GM13976 (cell line): ENCODE measurements at places on chromosomes 7 and 10.

- no peak for DNase-seq
Observed at GRCh38 chr7:41880107-41880506, 177.2 kb upstream of the INHBA start.

DNA sequence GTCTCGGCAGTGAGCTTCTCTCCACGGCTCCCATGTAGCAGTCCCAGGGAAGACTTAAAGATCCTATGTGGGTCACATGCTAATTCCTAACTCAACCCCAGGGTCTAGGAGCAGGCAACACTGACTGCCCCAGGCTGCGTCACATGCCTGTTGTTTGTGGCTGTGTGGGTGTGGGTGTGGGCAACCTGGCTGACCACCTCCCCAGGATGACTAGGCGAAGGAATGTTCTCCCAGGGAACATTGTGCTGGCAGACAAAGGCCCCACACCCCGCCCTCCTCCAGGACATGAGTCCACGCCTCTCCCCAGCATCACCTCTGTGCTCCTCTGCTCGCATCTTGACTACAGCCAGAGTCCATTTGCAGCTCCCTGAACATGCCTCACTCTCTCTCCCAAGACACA is 30.3 kb downstream of the SLC29A3 start:
- DNase-seq: no peak

DNA sequence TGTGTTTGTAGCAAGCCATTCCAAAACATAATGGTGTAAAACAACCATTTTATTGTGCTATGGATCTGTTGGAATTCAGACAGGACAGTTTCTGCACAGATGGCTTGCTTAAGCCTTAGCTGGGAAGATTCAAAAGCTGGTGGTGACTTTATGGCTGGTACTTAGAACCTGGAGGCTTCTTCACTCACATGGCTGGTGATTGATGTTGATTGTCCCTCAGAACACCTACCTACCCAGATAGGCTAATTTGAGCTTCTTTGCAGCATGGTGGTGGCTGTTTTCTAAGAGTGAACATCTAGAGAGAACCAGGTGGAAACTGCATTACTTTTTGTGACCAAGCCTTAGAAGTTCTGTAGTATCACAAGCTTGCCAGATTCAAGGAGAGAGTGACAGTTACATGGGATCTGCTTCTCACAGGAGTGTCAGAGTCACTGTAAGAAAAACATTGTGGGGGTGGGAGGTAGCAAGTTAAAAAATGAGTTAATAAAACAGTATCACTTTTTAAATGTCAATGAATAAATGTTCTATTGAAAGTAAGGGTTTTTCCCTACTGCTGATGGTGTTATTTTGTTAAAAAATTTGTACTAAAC is 7.1 kb downstream of the R3HCC1L start:
- DNase-seq: no peak

- no peak for DNase-seq
Observed at GRCh38 chr10:101716891-101717659, 22.1 kb upstream of the FBXW4 start.

DNA sequence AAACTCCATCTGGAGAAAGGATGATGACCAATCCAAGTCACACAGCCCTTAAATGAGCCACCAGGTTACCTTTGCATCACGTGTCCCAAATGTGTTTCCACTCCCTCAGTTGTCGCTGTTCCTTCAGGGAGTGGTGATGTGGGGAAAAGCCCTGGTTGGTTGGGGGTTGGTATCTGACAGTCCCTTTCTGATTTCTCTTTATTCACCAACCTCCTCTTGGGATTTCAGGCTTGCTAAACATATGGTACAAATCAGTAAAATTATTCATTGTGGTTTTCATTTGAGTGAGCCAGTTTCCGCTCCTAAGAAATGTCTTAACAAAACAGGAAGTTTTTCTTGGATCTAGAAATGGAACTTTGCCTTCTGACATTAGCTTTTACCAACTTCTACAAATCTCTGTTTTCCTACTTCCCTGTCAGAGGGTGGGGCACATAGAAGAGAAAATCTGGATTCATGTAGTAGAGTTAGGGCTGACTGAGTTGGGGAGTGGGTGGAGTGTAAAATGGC is 40.0 kb upstream of the KMT2E start:
- DNase-seq: no peak

DNA sequence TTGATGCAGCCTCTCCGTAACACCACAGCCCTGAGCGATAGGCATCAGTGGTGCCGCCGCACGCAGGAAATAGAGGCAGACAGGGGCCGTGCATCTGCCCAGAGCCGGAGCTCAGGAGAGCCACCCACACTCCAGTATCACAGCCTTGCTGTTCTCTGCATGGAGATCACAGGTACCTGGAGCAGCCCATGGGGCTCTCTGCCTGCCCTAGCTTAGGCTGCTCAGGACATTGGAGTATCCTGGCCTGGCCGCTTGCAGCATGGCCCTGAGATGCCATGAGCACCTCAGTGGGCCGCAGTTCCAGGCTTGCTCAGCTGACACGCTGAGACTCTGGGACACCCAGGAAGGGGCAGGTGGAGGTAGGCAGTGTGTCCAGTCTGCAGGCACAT is 47.0 kb downstream of the ELFN1 start:
- DNase-seq: no peak

- DNase-seq: no peak
Observed at GRCh38 chr10:98261436-98262277, 6.3 kb downstream of the LOXL4 start.

DNA sequence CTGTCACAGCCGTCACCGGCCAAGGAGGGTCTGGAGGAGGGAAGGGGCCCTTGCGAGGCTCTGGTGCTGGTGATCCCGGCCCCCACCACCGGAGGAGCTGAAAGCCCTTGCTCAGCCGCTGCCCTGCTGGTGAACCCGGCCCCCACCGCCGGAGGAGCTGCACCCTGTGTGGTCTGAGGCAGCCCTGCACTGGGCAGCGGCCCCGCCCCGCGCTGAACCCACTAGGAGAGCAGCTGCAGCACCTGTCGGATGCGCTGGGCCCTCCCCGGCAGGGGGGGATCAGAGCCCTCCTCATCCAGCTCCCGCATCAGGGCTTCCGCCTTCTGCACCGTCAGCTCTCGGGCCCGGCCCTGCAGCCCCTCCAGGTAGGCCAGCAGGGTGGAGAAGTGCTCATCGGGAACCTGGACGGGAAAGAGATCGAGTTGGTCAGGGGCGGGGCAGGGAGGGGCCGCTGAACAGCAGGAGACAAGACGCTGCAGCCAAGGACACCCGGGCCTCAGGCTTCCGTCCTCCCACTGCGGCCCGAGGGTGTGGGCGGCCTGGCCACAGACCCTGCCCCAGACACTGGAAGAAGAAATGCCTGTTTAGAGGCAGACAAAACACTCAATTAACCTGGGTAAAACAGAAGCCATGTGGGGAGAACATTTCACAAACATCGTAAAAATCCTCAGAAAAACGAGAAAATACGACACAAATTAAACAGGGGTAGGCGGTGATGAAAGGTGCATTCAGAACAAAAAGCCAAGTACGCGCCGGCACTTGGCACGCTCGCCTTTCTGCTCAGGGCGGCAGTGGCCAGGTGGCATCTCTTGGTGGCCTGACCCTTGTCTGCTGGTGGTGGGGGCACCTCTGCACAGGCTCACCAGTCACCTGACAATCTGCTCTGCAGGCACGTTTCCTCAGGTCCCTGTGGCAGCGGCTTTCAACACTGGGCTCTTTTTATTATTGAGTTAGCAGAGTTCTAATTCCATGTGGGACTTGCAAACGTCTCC is 14.7 kb downstream of the CYP2W1 start:
- no peak for DNase-seq

DNA sequence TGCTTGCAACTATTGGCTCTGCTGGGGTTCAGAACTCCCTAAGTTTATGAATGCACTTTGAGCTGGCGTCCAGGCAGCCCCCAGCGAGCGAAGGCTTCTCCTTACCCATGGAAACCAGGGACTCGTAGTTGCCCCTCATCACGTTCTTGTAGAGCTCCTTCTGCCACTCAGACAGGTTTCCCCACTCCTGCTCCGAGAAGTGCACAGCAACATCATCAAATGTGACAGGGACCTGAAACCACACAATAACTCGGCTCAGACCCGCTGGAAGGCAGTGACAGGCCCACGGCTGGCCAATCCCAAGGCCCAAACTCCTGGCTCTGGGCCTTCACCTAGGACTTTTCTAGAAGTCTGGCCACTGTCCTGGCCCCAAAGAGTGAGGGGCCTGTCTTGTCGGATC is 6.9 kb downstream of the ZNF777 start:
- no peak for DNase-seq

- peak; percentile 99 for DNase-seq
Observed at GRCh38 chr7:44200699-44201461, at the start of gene YKT6. TSS of gene YKT6 (plus strand) at chr7:44200978. CDS start at chr7:44201136, 158 bp downstream.

DNA sequence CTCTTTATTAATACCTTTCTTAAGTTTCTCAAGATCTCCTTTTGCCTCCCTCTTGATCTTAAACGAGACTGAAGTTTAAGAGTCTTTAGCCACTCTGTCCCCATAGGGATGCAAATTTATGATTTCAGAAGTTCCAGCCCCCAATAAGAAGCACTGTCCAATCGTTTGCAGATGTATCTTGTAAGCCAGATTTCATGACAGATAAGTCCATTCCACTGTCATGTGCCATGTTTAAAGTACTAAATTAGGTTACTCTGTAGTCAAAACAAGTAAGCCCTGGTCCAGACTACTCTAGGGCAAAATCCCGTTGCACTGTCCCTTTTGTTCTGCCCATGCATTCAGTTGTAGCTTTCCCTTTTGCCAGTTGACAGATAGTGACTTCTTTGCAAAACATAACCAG is 157.2 kb upstream of the KAT6B start:
- DNase-seq: no peak

DNA sequence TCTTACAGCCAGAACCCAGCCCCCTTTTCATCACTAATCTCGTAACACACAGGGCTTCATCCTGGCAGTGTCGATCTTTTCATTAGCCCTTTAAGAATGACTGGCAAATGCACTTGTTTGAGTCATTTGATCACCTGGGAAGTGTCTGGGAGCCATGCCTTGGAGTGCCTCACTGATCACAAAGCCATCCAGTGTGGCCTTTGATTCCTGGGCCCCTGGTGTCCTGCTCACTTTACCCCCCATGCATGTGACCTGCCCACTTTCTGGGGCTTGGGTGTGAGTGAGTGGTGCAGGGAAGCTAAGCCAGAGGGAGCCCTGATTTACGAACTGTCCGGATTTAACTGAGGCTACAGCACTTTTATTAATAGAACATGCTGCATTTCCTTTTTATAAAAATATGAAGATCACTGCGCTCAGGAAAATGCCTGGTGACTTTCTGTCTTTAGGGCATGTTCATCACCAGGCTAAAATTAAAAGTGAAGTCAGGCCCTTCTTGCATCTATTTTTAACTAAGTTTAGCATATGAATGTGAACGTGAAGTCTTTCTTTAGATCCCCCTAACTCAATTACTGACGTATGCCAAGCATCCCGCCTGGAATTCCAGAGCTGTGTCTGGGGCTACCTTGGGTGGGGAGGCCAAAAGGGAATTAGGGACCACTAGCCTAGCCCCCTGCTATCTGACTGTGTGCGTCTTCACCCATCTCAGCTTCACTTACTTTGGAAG is 23.6 kb downstream of the RBM20 start:
- no peak for DNase-seq

- no peak for DNase-seq
Observed at GRCh38 chr7:28069807-28070206, 110.8 kb downstream of the JAZF1 start.

- no peak for DNase-seq
Observed at GRCh38 chr7:70143075-70144044, 545.1 kb downstream of the AUTS2 start.

DNA sequence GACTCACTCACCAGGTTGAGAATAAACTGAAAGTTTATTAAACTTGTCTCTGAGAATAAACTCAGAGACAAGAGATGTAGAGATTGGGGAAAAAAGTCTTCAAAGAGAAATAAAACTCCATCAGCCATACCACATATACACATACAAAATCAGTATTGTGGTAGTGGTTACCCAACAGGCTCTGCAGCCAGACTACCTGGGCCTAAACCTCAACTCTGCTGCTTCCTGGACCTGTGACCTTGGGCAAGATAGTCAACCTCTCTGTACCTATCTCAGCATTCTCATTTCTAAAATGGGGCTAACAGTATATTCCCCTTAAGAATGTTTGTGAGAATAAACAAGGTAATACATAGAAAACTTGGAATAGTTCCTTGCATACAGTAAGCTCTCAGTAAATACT is 15.3 kb downstream of the TPK1 start:
- no peak for DNase-seq

DNA sequence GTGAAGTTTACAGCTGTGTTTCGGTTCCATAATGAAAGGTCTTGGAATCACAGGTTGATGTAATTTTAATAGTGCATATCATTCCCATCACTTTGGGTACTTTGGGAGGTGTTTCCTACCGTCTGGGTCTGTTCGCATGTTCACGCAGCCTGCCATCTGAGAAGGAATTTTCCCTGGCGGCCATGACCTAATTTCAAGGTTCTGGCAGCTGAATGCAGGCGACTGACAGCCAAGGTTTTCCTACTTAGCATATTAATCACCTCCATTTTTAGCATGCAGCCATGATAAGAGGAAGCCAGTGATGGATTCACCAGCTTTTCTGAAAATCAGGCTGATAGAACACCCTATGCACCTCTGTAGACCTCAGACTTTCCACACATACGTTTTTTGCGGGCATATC is 319.1 kb upstream of the TMEM229A start:
- DNase-seq: no peak

DNA sequence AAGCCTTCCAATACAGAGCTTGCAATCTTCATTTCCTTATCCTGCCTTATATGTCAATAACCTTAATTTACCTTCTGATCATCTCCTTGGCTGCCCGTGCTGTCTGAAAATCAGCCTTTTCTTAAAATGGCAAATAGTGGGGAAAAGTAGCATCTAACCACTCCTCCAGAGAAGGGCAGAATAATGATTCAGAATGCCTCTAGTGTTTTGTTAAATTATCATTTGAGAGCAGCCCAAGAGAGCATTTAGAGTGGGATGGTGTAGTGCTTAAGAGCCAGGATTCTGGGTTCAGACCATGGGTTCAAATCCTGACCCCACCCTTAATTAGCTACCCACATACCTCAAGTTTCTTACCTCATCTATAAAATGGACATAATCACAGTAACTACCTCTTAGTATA is 4.6 kb upstream of the TMEM139 start:
- no peak for DNase-seq

DNA sequence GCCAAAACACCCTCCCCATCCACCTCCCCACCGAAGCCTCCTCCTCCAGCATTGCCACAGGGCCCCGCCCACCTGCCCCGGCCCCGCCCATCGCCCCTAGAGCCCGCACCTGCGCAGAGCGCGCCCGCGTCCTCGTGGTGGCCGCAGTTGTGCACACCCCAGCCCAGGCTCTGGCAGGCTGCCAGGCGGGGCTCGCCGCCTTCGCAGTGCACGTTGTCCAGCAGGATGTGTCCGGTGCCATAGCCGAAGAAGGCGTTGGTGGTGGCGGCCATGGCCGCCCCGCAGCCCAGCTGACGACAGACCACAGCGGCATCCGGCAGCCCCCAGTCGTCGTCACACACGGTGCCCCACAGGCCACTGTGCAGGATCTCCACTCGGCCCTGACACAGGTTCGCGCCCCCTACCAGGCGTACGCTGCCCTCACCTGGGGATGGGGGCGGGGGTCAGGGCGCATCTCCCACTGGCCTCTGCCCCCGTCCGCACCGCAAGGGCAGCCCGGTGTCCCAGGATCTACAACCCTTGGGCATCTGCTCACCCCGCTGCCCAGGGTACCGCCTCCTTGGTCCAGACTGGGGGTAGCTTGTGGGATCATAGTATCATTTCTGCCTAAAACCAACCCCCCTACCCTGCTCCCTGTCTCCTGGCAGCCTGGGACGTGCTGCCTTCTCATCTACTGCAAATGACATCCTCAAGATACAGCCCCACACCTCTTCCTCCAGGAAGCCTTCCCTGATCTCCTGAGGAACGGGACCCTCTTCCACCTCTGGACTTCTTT is 11.9 kb downstream of the SSC4D start:
- peak; percentile 94 for DNase-seq

- DNase-seq: no peak
Observed at GRCh38 chr7:109879287-109879828, 1211.6 kb upstream of the LRRN3 start.

GRCh38 chr7:67566101-67566500 is 569.5 kb downstream of the TYW1 start:
- DNase-seq: no peak
